Naive thymus-derived CD4-positive, alpha-beta T cell (primary cell): ENCODE measurements at places on chromosomes 12 and 14. TPM values are rescaled to one million over a fixed set of nuclear protein-coding genes. Genes with fewer than 3 reads are reported as not detected.

KRT73 gene
- total RNA-seq, result 96.4 TPM

FLRT2 gene
- total RNA-seq, result not detected

AMDHD1 gene
- total RNA-seq, result 1.4 TPM

GPRC5D gene
- not detected for total RNA-seq

PTCSC3 gene
- total RNA-seq, result not detected

INSM2 gene
- total RNA-seq, result not detected

APPL2 gene
- 24.7 and 31.6 TPM in 2 replicates for total RNA-seq

RASAL1 gene
- total RNA-seq, result 1.6 TPM

FOXA1 gene
- total RNA-seq, result not detected

GRCh38 chr14:44279357-44279756 lies 227.7 kb downstream of the FSCB start:
- no peak for DNase-seq

GRCh38 chr12:132404951-132405741 lies 75.8 kb upstream of the GALNT9 start:
- DNase-seq, result no peak

DNA sequence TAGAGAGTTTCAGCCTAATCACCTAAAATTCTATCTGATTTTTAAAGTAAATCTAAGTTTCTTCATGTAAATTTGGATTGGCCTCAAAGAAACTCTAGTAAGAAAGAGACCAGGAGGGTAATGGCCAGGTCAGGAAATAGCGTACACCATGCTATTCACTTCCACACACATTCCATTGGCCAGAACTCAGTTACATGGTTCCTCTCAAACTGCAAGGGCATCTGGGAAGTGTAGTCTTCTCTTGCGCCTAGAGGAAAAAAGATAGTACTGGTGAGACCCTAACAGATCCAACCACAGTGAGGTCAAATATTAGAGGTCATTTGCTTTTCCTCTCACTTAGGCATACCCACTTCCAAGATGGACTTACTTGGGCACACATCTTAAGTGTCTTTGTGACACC lies 39.1 kb downstream of the MBIP start:
- no peak for DNase-seq

DNA sequence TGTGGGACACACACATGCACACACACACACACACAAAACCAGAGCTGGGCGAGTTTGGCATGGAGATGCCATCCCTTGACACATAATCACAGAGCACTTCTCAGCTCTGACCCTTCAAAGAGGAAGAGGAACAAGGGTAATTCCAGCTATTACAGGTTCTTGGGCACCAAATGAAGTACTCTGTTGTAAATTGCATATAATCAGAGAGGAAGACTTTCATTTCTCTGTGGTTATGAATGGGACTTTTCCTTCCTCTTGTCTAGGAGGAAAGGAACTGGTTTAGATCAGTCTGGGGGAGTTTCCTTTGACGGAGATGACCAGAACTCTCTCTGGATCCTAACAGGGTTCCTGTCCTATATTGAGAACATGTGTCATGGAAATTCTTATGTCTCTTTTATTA lies 26.4 kb upstream of the FGF6 start:
- no peak for DNase-seq

DNA sequence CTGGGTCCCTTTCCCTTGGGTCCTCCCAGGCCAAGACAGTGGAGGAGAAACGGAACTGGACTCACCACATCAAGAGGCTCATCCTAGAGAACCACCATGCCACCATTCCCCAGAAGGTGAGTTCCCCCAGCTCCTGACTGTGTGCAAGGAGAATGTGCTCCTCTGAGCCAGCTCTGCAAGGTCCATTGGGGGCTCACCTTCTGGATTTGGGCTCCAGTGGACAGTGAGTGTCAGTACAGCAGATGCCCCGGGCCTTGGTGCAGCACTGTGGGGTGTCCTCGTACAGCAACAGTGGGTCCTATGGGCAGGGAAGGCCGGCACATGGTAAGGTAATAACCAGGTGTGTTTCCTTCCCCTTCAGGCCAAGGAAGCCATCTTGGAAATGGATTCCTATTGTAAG lies 27.8 kb downstream of the PLEKHG3 start:
- DNase-seq, result no peak

- DNase-seq, result peak; percentile 79
Observed at GRCh38 chr12:131710464-131711457, at the start of gene SFSWAP. Gene SFSWAP (plus strand): TSS chr12:131711090. CDS start chr12:131711230, 140 bp downstream.

DNA sequence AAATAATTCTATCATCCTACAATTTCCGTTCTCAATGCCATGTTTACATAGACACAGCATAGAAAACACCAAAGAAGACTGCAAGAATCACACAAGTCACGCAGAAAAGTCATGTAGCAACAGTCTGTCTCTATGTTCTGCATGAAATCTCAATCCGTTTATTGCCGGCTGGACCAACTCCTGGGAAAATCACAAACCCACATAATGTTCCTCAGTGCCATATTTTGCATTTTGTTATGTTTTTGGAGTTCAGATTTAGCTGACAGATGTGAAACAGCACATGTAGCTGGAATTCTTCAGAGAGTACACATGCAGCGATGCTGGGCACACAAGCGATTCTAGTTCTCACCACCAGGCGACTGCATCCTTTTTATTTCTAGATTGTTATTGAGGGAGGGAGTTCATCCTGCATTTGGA lies 193.1 kb downstream of the APAF1 start:
- DNase-seq, result no peak

- DNase-seq, result no peak
Observed at GRCh38 chr12:22034709-22035506, 11.1 kb upstream of the CMAS start.

GRCh38 chr14:34693228-34693939 lies 21.0 kb downstream of the CFL2 start:
- peak; percentile 15 for DNase-seq

DNA sequence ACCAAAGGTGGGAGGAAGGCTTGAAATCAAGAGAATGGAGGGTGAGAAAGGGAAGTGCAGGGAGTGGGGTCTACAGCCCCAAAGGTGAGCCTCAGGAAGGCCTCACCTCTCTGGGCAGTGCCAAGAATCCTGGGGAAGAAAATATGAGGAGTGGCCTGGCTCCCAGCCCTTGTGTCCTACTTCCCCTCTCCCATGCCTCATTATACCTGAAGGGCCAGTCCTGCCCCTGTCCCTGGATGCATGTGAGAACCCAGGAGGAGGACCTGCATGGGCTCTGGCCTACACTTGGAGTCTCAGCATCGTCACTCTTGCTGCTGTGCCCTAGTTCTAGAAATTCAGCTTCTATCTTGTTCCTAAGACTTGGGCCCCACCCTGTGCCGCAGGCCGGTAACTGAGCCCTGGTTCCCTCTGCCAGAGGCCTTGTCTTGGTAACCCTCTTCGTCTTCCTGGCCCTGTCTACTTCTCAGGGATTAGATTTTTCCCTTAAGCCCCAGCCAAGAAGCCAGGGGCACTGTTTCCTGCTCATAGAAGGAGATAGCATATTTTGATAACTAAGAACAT lies 10.9 kb upstream of the MYH7 start:
- no peak for DNase-seq

DNA sequence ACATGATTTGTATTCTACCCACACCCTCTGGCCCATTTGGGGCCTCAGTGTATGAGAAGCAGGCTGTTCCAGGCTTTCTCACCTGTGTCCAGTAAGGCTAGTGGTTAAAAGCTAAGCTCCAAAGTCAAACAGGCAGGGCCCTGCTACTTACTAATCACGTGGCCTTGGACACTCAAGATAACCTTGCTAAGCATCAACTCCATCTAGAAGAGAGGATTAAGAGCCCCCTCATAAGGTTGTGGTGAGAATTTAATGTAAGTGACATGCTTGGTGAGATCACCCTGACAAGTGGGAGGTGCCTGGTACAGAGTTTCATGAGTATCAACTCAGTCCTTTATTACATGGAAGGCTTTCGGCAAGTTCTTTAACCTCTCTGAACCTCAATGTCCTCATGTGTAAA lies 17.8 kb downstream of the ACSM4 start:
- DNase-seq, result no peak

GRCh38 chr14:51262868-51263267 lies 22.8 kb downstream of the TMX1 start:
- no peak for DNase-seq

DNA sequence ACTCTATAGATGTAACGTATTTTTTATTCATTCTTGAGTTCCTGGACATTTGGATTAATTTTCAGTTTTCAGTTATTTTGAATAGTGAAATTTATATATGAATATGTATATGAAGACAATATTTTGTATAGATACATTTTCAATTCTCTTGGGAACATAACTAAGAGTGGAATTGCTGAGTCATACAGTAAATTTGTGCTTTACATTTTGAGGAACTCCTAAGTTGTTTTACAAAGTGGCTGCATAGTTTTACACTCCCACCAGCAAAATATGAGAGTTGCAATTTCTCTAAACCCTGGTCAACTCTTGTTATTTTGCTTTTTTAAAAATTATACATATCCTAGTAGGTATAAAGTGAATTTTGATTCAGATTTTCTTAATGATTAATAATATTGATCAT lies 1838.6 kb upstream of the SEL1L start:
- no peak for DNase-seq

DNA sequence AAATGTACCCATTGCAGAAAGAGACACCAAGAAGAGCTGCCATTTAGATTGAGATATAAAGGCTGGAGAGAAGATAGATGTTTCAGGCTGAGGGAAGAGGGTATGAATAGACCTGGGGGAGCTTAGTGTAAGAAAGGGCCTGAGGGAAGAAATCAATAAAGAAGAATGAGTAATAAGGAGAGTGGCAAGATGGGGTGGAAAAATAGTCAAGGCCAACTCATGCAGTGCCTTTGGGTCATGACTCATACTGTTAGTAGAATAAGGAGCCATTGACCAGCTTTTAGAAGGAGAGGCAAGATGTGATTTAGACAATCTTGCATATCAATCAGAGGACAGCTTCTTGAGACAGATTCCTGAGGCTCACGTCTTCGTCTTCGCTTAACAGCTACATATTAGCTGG lies 287.5 kb downstream of the DUSP6 start:
- DNase-seq, result no peak
